Stimulated activated CD4-positive, alpha-beta T cell treated with anti-CD3 and anti-CD28 coated beads, Interleukin-12 subunit alpha, Interleukin-12 subunit beta, amount 100 ng/mL, for 24 hours (primary cell): ENCODE measurements at places on chromosomes 1 and 21.
A peak's percentile ranks its signal among the peaks of the same experiment; 100 is the strongest.

GRCh38 chr1:223845810-223846682, at the start of gene TP53BP2:
Gene TP53BP2 (minus strand): TSS chr1:223845947. CDS start chr1:223845680, 267 bp downstream.
- DNase-seq = peak; percentile 65

DNA sequence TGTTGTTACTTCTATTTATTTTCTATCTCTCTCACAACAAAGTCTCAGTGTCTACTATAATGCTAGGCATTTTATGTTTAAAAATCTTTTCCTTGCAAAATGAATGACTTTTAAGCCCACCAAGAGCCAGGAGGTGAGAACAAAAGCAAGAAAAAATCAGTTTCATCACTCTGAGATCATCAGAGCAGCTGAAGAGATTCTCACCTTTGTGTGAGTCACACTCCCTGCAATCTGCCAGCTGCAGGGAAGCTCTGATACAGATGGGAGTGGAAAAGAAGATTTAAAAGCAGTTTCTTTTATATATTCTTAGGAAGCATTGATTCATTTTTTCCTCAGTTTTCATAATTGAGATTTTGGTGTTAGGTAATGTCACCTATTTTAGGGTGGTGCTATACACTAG, 107.6 kb downstream of the LHX9 start:
- no peak for DNase-seq

- no peak for DNase-seq
These were observed 91.7 kb upstream of the PGBD5 start for GRCh38 chr1:230517786-230518185.

GRCh38 chr1:41238311-41238988, 3.7 kb downstream of the SCMH1 start:
- no peak for DNase-seq

DNA sequence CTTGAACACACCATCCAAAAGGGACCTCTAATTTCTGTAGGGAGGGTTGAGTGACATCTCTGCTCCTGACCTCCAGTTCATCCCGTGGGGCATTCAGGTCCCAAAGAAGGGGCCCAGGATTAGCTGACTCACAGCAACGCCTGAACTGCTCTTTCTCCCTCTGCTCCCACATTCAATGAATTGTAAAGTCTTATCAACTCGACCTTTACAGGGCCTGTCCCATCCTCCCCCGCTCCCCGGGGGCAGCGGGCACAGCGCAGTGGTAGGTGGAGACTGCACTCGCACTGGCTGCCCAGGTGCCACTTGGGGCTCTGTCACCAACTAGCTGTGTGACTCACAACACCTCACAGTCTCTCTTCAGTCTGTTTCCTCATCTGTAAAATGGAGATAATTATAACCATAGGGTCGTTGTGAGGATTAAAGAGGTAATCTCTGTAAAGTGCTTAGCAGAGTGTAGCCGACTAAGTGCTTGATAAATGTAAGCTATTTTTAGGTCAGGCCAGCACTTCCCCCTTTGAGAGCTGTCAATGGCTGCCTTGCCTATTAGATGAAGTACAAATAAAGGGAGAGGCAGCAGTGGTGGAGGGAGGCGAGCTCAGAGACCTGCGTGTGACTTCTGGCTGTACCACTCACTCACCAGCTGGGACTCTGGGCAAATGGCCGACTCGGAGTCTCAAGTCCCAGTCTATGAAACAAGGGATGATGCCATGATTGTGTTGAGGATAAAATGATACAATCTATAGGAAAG, 637 bp upstream of the MYBPHL start:
- no peak for DNase-seq

DNA sequence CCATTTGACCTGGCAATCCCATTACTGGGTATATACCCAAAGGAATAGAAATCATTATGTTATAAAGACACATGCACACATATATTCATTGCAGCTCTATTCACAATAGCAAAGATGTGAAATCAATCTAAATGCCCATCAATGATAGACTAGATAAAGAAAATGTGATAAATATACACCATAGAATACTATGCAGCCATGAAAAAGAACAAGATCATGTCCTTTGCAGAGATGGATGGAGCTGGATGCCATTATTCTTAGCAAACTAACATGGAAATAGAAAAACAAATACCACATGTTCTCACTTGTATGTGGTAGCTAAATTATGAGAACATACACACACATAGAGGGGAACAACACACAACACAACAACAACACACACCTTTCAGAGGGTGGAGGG, 248.5 kb downstream of the PCP4 start:
- DNase-seq = no peak

- DNase-seq = no peak
These were observed 1.4 kb downstream of the RBBP4 start for GRCh38 chr1:32652244-32652962.

DNA sequence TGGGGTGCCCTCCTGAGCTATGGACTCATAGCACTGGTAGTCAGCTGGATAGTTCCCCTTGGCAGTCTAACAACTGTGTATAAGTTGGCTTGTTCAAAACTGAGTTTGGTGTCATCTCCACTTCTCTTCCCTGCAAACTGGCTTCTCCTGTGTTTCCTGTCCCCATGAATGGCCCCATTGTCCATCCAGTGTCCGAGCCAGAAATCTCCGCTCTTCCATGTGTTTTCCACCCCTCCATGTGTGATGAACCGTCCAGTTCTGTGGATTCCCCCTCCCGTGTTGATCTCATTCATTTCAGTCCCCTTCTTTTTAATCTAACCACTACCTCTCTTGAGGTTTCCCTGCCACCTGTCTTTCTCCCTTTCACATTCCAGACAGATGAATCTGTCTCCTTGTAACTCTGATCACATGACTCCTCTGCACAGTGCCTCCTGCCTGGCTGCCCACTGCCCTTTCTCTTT, 195.7 kb downstream of the ROR1 start:
- no peak for DNase-seq
